HL-60 (cell line): ENCODE measurements at places on chromosomes 5 and 9.

- no peak for DNase-seq
These were observed 30.7 kb upstream of the SMC5 start for GRCh38 chr9:70228118-70228517.

- no peak for DNase-seq
These were observed 659.8 kb downstream of the TLE4 start for GRCh38 chr9:80231318-80232236.

DNA sequence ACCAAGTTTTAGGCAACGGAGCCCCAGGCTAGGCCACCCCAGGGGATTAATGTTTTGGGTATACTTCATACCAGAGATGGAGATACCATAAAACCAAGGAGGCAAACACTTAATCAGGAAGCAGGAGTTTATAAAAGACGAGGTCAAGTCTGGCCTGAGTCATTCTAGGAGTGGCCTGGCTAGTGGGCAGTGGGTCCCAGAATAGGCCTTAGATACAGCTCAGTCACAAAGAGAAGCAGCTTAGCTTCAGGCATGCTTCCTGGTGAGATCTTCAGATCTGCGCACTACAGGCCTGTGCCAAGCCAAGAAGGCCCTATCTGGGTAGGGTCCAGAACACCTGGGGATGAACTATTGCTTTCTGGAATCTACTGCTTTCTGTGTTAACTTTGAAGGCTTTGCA lies 20.6 kb upstream of the NR5A1 start:
- no peak for DNase-seq

DNA sequence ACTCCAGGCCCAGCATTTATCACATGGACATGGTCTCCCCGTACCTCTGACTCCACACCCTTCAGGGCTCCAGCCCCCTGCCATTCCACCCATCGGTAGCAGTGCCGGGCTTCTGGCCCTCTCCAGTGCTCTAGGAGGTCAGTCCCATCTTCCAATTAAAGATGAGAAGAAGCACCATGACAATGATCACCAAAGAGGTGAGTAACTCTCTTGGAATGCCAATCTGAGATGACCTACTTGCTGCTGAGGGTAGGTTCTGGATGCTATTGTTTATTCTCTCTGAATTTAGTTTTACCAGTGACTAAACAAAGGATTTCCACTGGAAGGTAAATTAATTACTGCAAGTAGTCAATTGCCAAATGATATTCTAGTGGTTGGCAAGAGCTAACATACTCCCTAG lies 80.8 kb downstream of the TLE4 start:
- no peak for DNase-seq
